Activated T-cell treated with anti-CD3 and anti-CD28 coated beads for 48 hours (primary cell): ENCODE measurements at places on chromosomes 12 and 14.

- DNase-seq = no peak
Observed at GRCh38 chr14:90276646-90277367, 20.5 kb downstream of the PSMC1 start.

DNA sequence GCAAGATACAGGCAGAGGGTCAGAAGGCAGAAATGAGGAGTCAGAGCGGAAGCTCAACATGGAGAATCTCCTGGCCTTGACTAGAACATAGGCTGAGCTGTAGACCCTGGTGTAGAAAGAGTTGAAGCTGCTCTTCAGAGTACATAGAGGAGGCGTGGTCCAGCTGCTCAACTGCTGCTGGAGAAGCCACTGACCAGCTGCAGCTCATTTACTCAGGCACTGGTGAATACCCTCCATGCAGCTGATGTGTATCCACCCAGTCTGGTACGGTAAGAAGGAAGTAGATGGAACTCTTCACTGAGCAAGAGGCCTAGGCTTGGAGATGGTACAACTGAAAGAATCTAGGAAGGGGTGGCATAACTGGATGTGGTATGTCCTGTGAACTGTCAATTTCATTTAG is 148.8 kb upstream of the DHRS4 start:
- DNase-seq = no peak

- no peak for DNase-seq
Observed at GRCh38 chr14:71536015-71536740, 396.1 kb upstream of the RGS6 start.

GRCh38 chr12:31523306-31523705 is 67.6 kb downstream of the DENND5B start:
- no peak for DNase-seq

DNA sequence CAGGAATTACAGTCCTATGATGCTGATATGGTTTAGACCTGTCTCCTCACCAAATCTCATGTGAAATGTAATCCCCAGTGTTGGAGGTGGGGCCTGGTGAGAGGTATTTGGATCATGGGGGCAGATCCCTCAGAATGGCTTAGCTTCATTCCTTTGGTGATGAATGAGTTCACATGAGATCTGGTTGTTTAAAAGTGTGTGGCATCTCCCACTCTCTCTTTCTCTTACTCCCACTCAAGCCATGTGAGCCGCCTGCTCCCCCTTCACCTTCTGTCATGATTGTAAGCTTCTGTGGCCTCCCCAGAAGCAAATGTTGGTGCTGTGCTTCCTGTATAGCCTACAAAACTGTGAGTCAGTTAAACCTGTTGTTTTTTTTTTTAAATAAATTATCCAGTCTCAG is 89.4 kb upstream of the ARHGAP5 start:
- no peak for DNase-seq

- DNase-seq = no peak
Observed at GRCh38 chr14:29085546-29085945, 319.0 kb downstream of the FOXG1 start.

GRCh38 chr12:43052441-43052840 is 462.9 kb upstream of the PRICKLE1 start:
- DNase-seq = no peak

DNA sequence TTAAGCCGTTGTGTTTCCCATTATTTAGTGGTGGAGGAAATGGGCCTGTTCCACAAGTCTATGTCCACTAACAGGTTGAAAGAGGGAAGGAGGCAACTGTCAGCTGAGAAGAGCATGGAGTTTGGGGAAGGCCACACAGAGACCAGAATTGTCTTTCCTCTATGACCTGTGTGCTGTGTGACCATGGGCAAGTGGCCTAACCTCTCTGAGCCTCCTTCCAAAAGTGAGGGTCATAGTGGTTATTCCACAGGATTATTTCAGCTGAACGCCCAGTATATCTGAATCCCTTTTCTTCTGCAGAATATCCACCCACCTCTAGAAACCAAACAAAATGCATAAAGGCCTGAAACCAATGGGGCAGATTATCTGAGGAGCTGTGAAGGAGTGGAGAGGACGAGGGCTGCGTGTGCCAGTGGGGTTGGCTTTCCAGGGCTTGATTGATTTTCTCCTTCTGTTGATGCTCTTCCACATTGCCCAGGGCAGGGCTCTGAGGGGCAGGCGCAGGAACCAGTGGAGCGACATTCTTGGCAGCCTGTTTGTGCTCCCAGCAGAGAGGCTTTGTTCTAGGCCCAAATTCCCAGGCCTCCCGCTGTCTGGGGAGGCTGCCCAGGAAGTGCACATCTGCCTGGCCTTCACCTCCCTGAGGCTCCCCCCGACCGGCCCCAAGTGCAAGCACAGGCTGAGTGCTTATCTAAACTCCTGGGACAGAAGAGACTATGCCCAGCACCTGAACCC is 452.7 kb downstream of the BCL11B start:
- no peak for DNase-seq

- no peak for DNase-seq
Observed at GRCh38 chr12:102343361-102344121, 136.8 kb downstream of the IGF1 start.

GRCh38 chr12:6335451-6336078 is 6.3 kb downstream of the TNFRSF1A start:
- peak; percentile 82 for DNase-seq

DNA sequence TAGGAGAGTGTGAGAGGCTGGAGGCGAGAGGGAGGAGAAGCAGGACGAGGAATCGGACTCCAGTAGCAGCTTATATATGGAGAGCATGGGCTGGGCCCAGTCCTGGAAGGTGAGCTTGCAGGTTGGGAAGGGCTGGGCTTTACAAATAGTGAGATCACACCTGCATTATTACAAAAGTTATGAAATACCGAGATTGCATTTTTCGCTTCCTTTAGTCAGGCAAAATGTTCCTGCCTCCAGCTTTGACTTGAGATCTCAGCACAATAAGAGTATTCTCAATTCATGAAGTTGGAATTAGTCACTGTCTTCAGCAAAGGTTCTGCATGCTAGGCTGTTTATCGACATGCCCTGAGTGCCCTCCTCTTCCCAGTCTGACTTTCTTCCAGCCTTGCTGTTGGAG is at the start of gene KRT6B:
TSS of gene KRT6B (minus strand) at position 46 of the 400 bp plus-strand sequence. CDS start 68 bp downstream, outside the sequence.
- DNase-seq = no peak

DNA sequence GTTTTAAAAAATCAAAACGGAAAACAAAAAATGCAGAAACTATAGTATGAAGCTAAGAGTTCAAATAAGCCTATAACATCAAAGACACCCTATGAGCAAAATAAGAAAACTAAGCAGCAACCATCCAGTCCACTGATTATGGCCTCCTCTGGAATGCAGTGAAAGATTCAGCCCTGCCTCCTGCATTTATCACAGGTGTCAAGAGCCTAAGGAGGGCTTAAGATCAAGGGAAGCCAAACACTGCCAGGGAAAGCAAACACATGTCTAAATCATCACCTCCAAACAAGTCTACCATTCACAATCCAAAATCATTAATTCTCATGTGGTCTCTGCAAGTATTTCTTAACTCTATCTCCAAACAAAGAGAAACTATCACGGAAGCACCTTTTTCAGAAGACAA is 28.4 kb downstream of the SARNP start:
- no peak for DNase-seq

GRCh38 chr12:19431407-19432308 is 7.6 kb upstream of the AEBP2 start:
- peak; percentile 32 for DNase-seq
